Anterior cingulate cortex (tissue), 58 donors: ENCODE measurements at places on chromosomes 4 and X.

- no peak for DNase-seq
These were observed 425.1 kb downstream of the RAB28 start for GRCh38 chr4:13059019-13059418.

DNA sequence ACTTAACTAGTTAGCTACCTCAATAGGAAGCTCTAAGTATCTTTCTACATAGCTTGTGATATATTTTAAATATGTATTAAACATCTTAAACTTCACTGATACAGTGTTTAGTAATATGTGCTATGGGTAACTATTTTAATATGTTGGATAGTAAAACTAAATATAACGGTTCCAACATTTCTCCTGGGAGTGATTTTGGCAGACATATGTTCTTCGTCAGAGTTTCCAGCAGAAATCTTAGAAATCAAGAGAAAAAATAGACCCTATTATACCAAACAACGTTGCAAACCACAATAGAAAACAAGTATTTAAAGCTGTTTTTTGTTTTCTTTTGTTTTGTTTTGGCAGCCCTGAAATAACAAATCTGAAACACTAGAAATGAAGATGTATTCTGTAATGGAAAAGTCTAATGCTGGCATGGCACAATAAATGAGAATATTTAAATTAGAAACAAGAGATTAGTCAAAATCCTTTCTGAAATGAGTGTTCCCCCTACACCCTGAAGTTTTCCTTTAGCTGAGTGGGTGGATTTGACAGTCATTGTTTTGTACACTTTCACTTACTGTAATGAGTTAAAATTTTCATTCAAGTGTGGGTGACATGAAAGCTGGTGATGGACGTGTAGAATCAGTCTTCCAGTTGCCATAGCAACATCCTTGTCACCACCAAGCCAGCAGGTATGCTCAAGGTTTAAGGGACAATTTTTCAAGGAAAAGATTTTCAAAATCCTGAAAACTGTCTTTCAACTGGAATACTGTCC lies 233.5 kb downstream of the SCFD2 start:
- DNase-seq, result no peak

GRCh38 chrX:110791071-110791470 lies 4.5 kb downstream of the CHRDL1 start:
- no peak for DNase-seq

DNA sequence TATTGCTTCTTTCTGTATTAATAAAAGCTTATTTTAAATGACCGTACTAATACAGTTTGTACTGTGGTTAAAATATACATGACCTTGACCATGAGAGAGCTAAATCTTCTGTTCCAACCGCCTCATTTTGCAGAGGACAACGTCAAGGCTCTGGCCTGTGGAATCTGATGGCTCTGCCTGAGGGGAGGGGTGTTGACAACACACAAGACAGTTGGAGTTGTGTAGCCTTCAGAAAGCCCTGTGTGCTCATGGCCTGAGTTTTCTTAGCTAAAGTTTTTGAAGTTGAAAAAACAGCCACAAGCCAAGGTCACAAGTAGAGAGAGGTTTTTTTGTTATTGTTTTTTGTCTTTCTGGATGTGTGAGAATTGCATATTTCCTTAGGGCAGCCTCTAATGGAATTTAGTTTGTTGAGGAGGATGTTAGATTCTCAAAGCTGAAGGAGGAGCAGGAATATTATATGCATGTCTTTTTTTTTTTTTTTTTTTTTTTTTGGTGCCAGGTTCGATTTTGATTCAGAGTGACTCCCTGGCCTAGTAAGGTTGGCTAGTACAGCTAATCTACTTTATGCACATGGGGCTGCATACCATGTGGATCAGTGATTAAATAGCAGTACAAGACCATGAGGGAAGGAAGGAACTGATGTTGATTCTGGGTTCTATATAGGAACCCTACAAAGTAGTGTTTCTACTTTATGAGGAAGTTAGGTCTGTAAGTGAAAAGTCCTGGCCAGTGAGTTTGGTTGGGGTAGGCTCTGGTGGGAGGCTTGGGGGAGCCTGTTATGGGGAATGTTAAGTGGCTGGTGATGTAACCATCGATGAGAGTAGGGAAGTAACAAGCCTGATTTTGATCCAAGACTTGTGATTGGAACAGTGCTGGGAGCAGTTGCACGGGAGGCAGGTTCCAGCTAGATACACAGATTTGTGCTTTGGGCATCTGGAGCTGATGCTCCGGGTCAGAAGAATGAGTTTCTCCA lies 20.3 kb downstream of the SMS start:
- DNase-seq, result no peak

DNA sequence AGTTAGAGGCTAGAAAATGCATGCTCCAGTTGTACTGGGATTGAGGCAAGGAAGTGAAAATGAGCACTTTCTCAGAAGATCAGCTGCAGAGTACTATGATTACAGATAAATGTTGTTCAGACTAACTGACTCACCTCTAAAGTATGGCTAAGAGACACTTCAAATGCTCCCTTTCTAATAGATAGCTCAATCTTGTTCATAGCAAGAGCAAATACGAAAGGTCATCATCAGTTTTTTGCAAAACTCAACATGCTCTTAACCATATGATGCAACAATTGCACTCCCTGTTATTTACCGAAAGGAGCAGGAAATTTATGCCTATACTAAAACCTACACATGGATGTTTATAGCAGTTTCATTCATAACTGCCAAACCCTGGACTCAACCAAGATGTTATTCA lies 838.4 kb upstream of the INTU start:
- no peak for DNase-seq

GRCh38 chr4:14264437-14264836 lies 636.9 kb upstream of the BOD1L1 start:
- no peak for DNase-seq

- no peak for DNase-seq
These were observed 20.9 kb downstream of the MAPK10 start for GRCh38 chr4:86338989-86339388.

- DNase-seq, result no peak
These were observed 32.1 kb upstream of the VEGFD start for GRCh38 chrX:15416133-15416993.

GRCh38 chr4:56085275-56085674 lies 136.5 kb downstream of the CEP135 start:
- no peak for DNase-seq

- no peak for DNase-seq
These were observed 279.9 kb downstream of the ASMT start for GRCh38 chrX:1894740-1895139.

DNA sequence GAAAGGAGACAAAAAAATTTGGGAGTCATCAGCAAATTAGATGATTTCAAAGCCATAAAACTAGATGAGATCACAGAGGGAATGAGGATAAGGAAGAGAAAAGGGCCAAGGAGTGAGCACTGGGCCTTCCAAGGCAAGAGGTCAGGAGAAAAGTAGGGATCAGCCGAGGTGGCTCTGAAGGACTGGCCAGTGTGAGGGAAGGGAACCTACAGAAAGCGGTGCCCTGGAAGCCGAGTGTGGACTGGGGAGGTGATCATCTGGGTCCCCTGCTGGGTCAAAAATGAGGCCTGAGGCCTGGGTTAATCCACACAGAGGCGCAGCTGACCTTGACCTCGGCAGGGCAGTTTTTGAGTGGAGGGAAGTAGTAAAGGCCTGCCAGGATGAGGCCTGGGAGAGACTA lies 133.8 kb downstream of the SMIM20 start:
- DNase-seq, result no peak

DNA sequence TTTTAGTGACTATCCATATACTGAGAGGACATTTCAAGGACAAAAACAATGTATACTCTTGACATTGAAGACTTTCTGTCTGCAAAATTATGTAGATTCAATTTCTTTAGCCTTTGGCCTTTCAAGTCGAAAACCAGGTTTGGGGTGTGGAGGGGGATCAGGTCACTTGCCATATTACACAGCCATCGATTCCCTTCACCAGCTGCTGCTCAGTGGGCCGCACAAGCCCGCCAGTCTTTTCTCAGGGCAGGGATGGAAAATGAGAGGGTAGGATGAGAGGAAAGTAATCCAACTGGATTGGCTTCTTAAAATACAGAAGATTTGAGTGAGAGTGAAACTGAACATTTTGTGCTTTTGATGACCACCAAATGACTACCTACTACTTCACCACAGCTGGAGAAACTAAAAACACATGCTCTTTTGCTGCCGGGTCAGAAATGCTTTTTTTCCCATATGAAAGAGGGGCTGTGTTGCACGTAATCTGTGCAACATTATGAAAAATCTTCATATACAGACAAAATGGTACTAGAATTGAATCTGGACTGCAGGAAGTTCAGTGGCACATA lies 51.4 kb downstream of the FHL1 start:
- DNase-seq, result no peak

DNA sequence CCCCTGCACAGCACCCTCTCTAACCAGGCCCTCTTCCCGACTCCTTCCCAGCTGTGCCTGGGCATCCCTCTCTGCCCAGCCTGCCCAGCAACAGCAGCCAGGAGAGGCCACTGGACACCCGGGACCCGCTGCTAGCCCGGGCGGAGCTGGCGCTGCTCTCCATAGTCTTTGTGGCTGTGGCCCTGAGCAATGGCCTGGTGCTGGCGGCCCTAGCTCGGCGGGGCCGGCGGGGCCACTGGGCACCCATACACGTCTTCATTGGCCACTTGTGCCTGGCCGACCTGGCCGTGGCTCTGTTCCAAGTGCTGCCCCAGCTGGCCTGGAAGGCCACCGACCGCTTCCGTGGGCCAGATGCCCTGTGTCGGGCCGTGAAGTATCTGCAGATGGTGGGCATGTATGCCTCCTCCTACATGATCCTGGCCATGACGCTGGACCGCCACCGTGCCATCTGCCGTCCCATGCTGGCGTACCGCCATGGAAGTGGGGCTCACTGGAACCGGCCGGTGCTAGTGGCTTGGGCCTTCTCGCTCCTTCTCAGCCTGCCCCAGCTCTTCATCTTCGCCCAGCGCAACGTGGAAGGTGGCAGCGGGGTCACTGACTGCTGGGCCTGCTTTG lies 1.1 kb downstream of the AVPR2 start:
- no peak for DNase-seq

DNA sequence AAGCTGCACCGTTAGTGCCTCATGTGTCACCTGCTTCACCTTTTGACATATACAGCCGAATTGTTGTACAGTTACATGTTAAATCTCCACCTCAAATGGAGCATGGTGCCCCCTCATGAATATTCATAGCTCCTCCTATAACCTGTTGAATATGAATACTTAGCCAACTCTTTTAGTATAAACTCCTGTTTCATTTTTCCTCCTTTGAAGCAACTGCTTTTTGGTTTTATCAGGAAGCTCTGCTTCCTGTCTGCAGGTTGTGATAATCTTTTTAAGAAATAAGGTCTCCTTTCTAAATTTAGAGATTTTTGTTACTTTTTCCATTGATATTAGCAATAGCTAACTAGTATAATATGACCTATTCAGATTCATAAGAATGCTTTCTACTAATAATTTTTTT lies 1429.2 kb upstream of the AGA start:
- DNase-seq, result no peak

DNA sequence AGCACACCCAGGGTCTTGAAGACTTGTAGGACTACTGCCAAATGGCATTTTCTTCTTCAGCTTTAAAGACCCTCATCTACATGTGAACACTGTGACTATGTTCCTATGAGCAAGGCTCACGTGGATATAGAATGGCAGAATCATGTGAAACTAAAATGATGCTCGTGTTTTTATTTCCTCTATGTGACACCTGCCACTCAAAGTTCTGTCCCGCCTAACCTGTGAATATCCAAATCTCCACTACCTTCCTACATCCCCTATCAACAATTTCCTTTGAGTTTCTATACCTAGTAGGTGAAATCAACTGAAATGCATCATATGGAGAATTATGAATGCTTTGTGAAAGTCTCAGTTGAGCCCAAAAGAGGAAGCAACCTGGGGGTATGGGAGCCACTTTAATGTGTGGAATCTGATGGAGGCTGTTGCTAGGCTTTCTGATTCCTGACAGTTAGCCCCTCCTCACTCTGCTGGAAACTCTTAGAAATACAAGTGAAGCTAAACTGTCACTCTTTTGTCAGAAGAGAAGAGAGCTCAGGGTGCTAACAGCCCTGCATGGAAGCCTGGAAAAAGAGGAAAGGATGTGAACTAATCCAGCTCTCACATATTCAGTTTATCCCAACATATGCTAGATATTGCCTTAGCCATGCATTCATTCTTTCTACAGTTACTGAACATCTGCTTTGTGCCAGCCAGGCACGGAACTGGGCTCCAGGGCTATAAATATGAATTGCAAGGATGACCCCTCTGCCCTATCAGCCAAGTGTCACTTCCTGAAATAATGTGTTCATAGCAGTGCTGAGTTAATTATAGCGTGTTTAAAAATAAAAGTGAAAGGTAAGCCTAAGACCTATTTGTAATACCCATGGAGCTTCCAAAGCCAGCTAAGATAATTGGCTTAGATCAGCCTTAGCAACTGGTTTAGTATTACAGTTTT lies 11.0 kb downstream of the LHFPL1 start:
- DNase-seq, result no peak

GRCh38 chr4:139734201-139734874 lies 68.7 kb downstream of the MGST2 start:
- no peak for DNase-seq

DNA sequence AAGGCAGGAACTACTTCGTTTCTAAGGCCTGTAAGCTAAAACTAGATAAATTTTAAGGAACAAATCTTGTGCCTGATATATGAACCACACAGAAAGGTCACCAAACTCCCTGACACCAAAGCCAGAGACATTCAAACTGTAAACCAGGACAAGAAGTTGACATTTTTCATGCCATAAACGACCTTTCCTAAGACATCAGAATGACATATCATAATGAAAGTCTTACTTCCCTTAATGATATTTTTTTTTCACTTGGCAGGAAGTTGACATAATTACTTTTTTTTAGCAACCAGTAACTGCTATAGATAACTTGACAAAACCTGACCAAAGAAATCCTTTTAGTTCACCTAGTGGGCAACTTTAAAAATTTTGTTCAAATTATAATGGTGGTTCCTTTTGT lies 231.5 kb upstream of the AGTR2 start:
- no peak for DNase-seq

DNA sequence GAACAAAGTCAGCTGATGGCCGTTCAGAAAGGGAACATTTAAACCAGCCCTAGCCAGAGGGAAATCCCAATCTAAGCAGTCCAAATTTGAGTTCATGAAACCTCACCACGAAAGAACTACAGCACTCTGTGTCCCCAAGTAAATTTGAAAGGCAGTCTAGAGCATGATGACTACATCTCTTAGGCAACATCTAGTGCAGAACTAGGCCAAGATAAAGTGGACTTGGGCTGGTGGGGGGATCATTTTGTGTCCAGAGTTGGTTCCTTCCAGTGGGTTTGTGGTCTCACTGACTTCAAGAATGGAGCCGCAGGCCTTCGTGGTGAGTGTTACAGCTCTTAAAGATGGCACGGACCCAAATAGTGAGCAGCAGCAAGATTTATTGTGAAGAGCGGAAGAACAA lies 64.9 kb downstream of the KLHL4 start:
- no peak for DNase-seq

DNA sequence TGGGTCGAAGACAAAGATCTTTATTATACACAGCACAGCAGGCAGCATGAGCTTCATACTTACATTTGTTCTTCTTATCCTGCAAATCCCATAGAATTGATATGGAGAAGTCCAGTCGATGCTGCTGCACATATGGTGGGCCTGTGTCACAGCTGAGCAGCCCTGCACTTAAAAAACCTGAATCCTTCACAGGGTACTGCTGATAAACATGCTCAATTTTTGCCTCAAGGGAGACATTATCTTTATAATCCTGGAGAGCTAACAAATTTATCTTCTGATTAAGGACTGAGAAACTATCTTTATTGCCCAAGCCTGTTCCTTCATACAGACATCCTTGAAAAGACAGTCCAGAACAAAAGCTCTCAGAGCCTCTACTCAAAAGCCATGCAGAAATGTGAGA lies 434.4 kb upstream of the FAM47C start:
- no peak for DNase-seq
